NCI-H1048 (cell line): ENCODE measurements at places on chromosomes 1 and 21.

GRCh38 chr1:42162181-42162580, 2.4 kb downstream of the GUCA2A start:
- no peak for DNase-seq

GRCh38 chr1:45177452-45177851, 29.0 kb downstream of the ZSWIM5 start:
- no peak for DNase-seq

DNA sequence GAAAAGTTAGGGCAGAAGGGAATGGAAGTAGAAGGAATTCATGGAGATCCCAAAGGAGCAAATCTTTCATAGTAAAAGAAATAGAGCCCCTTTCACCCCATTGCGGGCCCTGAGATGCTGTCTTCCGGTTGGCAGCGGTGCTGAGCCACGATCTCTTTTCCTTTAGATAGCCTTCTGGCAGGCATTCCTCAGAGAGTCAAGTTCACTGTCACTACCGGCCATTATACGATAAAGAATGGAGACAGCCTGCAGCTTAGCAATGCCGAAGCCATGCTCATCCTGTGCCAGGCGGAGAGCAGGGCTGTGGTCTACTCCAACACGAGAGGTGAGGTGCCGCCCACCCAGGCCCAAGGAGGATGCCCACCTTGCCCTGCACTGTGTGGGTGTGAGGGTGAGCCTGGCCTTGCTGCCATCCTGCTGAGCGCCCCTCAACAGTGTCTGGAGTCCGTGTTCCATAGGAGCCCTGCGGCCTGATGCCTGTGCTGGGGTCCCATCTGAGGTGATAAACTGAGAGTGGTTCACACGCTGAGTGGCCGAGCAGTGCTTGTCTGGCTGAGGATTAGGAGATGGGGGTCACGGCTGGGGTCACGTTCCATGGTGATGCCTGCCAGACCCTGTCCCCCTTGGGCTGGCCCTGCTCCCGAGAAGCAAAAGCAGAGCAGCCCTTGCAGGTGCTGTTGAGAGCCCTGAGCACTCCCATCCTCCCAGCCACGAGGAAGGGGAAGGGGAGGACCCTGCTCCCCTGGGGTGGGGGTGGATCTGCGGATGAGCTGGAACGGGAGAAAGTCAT, 20.4 kb upstream of the PWP2 start:
- DNase-seq, result no peak

GRCh38 chr1:77888081-77888780, at the start of gene NEXN:
NEXN (plus strand) TSS chr1:77888624; CDS start chr1:77916107, 27,483 bp downstream.
- DNase-seq, result no peak

DNA sequence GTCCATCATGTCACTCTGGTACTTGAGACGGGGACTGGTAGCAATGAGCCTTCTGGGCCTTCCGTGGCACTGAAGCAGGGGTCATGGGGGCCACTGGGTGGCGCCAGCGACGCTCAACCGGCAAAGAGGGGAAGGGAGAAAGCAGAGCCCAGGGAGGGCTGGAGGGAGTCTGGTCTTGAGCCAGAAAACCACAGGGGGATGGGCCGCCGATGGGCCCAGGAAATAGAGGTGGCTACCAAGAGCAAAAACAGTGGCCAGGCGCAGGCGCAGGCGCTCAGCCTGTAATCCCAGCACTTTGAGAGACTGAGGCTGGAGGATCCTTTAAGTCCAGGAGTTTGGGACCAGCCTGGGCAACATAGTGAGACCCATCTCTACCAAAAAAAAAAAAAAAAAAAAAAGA, 21.8 kb downstream of the EXOC8 start:
- no peak for DNase-seq

GRCh38 chr1:61165402-61165801, 83.0 kb downstream of the NFIA start:
- no peak for DNase-seq
